ENCODE measurements at places on chromosomes 4 and X. TPM values are rescaled to one million over a fixed set of nuclear protein-coding genes. Genes with fewer than 3 reads are reported as not detected.

The ARFIP1 gene
- 41.2 TPM for total RNA-seq

GRCh38 chr4:116942315-116942714 lies 143.1 kb downstream of the TRAM1L1 start:
- no peak for DNase-seq

DNA sequence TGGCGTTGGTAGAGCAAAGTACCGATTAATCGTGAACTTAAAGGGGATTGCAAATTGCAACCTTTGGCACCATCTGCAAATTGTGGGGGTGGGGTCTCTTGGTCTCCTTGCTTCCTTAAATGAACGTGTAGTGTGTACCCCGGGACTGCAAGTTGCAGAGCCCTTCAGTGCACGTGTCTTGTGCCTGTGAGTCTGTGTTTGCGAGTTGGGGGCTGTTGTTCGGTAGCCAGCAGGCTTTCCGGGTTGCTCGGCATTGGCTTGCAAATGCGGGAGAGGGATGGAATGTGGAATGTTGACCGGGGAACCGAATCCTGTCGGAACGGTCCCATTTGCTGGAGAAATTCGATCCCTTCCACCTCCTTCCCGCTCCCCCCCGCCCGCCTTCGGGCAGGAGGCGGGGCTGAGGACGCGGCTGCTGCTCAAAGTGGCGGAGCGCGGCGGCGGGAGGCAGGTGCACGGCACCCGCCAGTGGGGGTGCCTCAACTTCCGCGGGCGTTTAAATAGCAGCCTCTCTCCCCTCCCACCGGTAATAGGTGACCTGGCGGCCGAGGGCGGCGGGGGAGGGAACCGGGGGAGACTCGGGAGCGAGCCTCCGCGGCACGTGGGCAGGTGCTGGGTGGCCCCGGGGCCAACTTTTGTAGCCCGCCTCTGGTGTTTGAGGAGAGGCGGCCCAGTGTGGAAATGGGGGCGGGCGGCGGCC lies 1.5 kb downstream of the JADE1 start:
- peak; percentile 55 for DNase-seq

DNA sequence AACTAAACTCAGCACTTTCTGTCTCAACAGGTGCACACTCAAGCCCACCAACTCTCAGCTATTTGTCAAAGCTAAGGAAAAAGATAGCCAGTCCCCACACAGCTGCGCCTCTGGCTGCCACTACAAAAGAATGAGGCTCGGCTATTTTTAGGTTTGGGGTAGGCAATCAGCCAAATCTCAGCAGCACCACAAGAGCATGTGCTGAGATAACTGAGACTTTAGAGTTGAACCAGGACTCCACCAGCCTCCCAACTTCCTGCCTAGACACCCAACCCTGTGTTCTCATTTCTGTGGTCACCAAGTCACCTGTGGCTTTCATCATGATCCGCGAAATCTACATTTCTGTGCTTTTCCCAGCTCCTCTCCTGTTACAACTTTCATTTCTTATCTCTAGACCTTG lies 28.0 kb downstream of the DMD start:
- DNase-seq = peak; percentile 67

GRCh38 chr4:54548098-54548620 lies 109.6 kb upstream of the KIT start:
- peak; percentile 5 for DNase-seq

Measured in SK-MEL-5 (cell line).